ENCODE measurements at places on chromosomes 12 and 14. TPM values are rescaled to one million over a fixed set of nuclear protein-coding genes. Genes with fewer than 3 reads are reported as not detected.

The GCN1 gene
- total RNA-seq: 62.6 TPM

DNA sequence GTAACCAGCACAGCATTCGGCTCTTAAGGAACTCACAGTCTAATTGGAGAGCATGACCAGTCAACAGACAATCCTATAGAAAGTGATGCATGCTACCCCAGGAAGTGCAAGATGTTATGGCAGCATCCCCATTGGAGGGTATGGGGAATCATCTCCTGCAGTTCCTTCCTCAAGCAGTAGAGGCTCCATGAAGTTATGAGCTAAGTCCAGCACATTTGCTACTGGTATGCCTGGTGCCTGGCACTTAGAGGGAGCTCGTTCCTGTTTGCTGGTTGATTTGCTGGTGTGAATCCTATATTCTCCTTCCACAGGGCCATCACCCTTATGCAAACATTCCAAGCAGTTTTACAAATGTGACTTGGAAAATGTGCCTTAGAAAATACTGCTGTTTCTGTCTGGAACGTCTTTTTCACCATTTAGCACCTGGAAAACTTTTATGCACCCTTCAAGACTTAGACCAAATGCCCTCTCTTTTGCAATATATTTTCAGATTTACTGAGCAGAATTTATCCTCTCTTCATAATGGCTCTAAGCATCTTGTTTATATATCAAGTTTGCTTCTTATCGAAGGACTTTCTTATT is 136.1 kb upstream of the WSCD2 start:
- peak; percentile 49 for DNase-seq
- H3K27me3 ChIP-seq: no peaks in the 10 kb centered on the region
- H3K4me1 ChIP-seq: no peaks in the 10 kb centered on the region
- H3K27ac ChIP-seq: no peak overlapping the region

DNA sequence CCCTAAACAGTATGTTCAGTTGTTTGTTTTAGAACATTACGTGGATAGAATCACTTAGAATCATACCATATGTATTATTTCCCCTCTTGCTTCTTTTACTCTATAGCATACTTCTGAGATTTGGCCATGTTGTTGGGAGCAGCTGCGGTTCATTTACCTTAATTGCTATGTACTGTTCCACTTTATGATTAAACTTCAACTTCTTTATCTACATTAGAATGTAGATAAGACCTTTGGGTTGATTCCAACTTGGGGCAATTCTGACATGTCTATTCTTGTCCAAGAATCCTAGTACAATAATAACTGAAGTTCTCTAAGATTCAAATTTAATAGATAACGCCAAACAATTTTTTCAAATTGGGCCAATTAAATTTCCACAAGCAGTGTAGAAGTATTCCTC is 80.7 kb downstream of the GRIN2B start:
- no peak overlapping the region for H3K4me3 ChIP-seq
- H3K4me1 ChIP-seq: no peaks in the 10 kb centered on the region
- H3K27ac ChIP-seq: no peak overlapping the region
- DNase-seq: no peak

DNA sequence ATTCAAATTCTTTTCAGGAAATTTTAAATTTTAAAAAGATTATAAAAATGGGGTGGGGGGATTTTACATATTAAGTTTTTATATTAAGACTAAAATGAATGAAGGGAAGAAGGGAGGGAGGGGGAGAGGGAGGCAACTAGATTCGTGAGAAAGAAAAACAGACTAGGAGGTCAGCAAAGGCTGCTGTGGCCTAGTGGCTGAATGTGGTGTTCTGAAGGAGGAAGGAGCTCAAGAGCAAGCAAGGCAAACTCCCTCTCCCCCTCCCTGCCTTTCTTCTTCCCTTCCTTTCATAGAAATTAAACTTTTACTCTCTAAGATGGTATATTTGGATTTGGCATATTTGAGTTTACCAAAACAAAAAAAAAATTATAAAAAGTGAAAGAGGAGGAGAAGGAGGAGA is 18.1 kb downstream of the DYRK2 start:
- H3K4me3 ChIP-seq: no peak overlapping the region
- H3K4me1 ChIP-seq: peaks cover 20% of the 10 kb centered on the region
- H3K36me3 ChIP-seq: no peaks in the 10 kb centered on the region
- DNase-seq: no peak
- no peaks in the 10 kb centered on the region for H3K27me3 ChIP-seq

- DNase-seq: no peak
- H3K27me3 ChIP-seq: no peaks in the 10 kb centered on the region
- H3K27ac ChIP-seq: no peak overlapping the region
- H3K36me3 ChIP-seq: no peaks in the 10 kb centered on the region
- H3K4me3 ChIP-seq: no peak overlapping the region
Measured at GRCh38 chr12:107032266-107032665, 45.3 kb upstream of the MTERF2 start.

GRCh38 chr12:132606927-132607326 is 3.5 kb downstream of the LRCOL1 start:
- no peak for DNase-seq
- peaks cover 13% of the 10 kb centered on the region for H3K27me3 ChIP-seq
- no peak overlapping the region for H3K4me3 ChIP-seq
- H3K4me1 ChIP-seq: peaks cover 8% of the 10 kb centered on the region
- H3K27ac ChIP-seq: no peak overlapping the region

GRCh38 chr12:32332446-32332845 is 66.9 kb upstream of the FGD4 start:
- H3K4me1 ChIP-seq: no peaks in the 10 kb centered on the region
- no peak overlapping the region for H3K27ac ChIP-seq
- DNase-seq: no peak
- no peaks in the 10 kb centered on the region for H3K27me3 ChIP-seq

- no peaks in the 10 kb centered on the region for H3K4me1 ChIP-seq
- no peak overlapping the region for H3K27ac ChIP-seq
- H3K4me3 ChIP-seq: no peak overlapping the region
- DNase-seq: no peak
- no peaks in the 10 kb centered on the region for H3K27me3 ChIP-seq
Measured at GRCh38 chr12:92300777-92301176, 155.1 kb upstream of the BTG1 start.

- H3K4me3 ChIP-seq: no peak overlapping the region
- H3K27ac ChIP-seq: no peak overlapping the region
Measured at GRCh38 chr14:60227291-60227690, 21.7 kb upstream of the PPM1A start.

DNA sequence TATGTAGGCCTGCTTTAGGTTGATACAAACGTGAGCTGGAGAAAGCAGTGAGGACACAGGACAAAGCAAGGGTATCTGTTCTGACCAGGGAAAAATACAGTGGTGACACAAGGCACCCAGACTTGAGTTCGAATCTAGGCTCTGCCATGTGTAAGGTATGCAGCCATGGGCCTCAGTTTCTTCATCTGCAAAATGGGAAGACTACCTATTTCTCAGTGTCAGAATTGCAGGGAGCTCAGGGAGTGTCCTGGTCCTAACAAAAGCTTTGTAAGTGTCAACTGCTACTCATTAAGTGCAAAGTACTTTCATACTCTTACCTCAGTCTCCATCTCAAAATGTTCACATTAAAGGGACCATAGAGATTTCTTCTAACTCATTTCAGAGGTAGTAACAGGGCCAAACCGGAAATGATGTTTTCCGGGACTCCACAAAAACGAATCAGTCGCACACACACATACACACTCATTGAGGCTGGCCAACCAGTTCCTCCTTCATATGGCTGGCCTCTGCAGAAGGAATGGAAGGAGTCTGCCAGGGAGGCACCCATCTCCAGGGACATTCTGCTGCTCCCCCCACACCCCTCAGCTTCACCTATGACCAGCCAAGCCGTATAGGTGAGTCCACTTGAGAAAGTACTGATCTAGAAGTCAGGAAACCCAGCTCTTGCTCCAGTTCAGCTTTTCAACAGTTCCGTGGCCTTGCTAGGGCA is 7.8 kb downstream of the CTDSP2 start:
- DNase-seq: no peak
- H3K4me3 ChIP-seq: peak overlapping the region; percentile 27
- H3K27ac ChIP-seq: peak overlapping the region; percentile 34

GRCh38 chr14:94770251-94770749 is 387 bp upstream of the GSC start:
- no peak for DNase-seq
- no peaks in the 10 kb centered on the region for H3K36me3 ChIP-seq
- peaks cover 33% of the 10 kb centered on the region for H3K4me1 ChIP-seq
- H3K4me3 ChIP-seq: peak overlapping the region; percentile 51
- H3K27me3 ChIP-seq: peaks cover 44% of the 10 kb centered on the region

DNA sequence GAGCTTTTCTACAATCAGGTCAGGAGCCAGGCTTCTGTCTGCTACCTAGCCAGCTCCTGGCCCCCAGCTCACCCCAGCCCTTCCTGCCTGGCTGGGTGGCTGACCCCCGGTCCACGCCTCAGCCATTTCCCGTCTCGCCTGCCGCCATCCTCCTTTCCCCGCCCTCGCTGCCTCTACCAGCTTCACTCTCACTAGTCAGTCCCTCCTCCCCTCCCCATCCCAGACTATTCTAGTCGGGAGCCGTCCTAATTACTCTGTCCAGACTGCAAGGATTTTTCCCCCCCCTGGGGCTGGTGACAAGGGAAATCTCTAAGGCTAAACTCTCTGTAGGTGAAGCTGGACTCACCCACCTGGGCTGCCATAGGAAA is 825 bp downstream of the DHH start:
- H3K27ac ChIP-seq: no peak overlapping the region
- DNase-seq: no peak
- peaks cover 3% of the 10 kb centered on the region for H3K36me3 ChIP-seq
- H3K4me3 ChIP-seq: peak overlapping the region; percentile 39
- H3K27me3 ChIP-seq: no peaks in the 10 kb centered on the region

DNA sequence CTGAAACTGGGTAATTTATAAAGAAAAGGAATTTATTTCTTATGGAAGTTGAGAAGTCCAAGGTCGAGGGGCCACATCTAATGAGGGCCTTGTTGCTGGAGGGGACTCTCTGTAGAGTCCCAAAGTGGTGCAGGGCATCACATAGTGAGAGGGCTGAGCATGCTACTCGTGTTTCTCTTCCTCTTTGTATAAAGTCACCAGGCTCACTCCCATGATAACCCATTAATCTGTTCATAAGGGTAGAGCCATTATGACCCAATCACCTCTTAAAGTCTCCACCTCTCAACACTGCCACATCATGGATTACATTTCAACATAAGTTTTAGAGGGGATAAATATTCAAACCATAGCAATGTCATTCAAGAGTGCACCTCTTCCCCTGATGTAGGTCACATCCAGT is 79.1 kb upstream of the ATP2B1 start:
- no peaks in the 10 kb centered on the region for H3K36me3 ChIP-seq
- H3K27ac ChIP-seq: no peak overlapping the region
- peaks cover 5% of the 10 kb centered on the region for H3K4me1 ChIP-seq
- H3K4me3 ChIP-seq: no peak overlapping the region
- no peak for DNase-seq

The PIWIL1 gene
- total RNA-seq: not detected

- H3K4me1 ChIP-seq: peaks cover 18% of the 10 kb centered on the region
- no peak overlapping the region for H3K4me3 ChIP-seq
- no peak overlapping the region for H3K27ac ChIP-seq
Measured at GRCh38 chr14:52369305-52369801, 55.2 kb downstream of the PTGER2 start.

Data from vagina (tissue), 2 donors.